ENCODE measurements at places on chromosomes 3 and 15.

DNA sequence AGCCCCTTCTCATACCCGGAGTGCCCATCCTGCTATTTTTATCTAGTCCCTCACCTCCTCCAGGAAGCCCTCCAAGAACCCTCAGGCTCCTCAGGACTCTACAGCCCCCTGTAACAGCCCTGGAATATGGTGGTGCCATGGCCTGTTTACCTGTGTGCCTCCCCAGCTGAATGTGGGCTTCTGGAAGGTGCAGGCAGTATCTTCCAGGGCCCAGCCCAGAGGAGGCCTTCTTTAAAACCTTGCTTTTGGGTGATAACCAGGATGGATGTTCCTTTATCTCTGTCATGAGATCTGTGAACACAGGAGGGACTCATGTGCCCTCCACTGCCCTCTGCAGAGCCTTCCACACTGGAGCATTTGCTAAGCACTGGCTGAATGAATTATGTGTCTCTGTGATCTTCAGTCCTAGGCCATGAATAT lies 36.7 kb upstream of the MRPS22 start:
- DNase-seq: no peak

DNA sequence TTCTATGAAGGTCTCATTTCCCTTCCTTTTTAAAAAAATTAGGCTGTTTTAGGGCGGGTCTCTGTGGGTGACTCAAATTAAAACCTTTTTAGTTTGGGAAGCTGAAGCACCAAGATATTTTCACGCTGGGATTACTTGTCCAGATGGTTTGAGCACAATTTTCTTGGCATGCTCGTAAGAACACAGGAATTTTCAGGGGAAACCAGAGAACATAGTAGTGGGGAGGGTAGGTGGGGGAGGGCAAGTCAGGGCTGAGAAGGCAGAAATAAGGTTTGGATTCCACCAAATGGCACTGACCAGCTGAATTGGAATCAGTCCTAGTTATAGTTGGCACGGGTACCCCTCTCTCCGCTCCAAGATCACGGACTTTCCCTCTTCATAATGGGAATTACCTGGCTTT lies 97.3 kb upstream of the LRIG1 start:
- DNase-seq: peak; percentile 37

- no peak for DNase-seq
Observed at GRCh38 chr15:66560856-66561525, 4.8 kb downstream of the LCTL start.

DNA sequence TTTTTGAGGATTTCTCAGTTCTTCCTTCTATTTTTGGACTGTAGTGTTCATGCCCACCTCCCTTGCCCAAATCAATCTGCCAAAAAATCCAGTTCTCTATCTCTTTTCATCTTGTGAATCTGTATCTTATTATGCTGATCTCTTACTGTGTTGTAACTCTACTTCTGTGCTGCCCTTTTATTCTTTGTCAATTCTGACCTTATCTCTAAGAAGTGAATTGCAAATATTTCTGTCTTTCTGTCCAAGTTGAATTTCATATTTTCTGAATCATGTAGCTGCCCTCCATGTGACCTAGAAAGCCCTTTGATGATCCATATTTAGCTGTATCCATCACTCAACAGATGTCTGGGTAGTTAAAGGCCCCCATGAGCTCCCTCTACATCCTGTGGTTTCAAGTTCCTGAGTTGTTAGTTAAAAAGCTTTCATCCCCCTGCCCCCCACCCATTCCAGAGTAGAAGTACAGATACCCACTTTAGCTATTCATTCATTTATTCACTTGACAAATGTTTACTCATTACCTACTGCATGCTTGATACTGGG lies 33.6 kb upstream of the ETV5 start:
- DNase-seq: no peak

GRCh38 chr3:57085211-57085610 lies 24.7 kb downstream of the SPATA12 start:
- DNase-seq: no peak

GRCh38 chr3:48088056-48088748 lies 72.0 kb upstream of the MAP4 start:
- DNase-seq: no peak

GRCh38 chr3:178439504-178439903 lies 96.7 kb upstream of the KCNMB2 start:
- DNase-seq: peak; percentile 76

- DNase-seq: peak; percentile 71
Observed at GRCh38 chr3:194346621-194347020, 4.5 kb downstream of the CPN2 start.

GRCh38 chr3:25056803-25057351 lies 371.2 kb upstream of the RARB start:
- DNase-seq: no peak

- DNase-seq: no peak
Observed at GRCh38 chr3:150472421-150472820, 64.3 kb downstream of the TSC22D2 start.

GRCh38 chr3:125051205-125051604 lies 4.6 kb downstream of the HEG1 start:
- no peak for DNase-seq

- DNase-seq: no peak
Observed at GRCh38 chr15:101310508-101310907, 15.5 kb upstream of the SNRPA1 start.

GRCh38 chr3:116947148-116947547 lies 237.6 kb downstream of the TUSC7 start:
- DNase-seq: no peak

DNA sequence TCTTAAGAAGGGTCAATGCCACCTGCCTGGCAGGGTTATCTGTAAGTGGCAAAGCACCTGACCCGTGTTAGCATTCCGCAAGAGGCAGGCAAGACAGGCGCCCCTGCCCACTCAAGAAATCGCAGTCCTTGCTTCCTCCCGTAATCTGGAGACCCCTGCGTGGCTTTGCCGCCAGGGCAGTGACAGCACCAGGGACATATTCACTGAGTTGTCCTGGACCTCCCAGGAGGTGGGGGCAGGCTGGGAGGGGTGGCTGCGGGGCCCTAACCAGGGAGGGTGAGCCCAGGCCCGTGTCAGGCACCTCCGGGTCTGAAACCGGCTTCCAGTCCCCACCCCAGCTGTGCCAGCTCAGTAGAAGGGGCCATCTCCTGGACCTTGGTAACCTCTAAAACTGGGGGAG lies 15.8 kb upstream of the SEC13 start:
- DNase-seq: no peak

DNA sequence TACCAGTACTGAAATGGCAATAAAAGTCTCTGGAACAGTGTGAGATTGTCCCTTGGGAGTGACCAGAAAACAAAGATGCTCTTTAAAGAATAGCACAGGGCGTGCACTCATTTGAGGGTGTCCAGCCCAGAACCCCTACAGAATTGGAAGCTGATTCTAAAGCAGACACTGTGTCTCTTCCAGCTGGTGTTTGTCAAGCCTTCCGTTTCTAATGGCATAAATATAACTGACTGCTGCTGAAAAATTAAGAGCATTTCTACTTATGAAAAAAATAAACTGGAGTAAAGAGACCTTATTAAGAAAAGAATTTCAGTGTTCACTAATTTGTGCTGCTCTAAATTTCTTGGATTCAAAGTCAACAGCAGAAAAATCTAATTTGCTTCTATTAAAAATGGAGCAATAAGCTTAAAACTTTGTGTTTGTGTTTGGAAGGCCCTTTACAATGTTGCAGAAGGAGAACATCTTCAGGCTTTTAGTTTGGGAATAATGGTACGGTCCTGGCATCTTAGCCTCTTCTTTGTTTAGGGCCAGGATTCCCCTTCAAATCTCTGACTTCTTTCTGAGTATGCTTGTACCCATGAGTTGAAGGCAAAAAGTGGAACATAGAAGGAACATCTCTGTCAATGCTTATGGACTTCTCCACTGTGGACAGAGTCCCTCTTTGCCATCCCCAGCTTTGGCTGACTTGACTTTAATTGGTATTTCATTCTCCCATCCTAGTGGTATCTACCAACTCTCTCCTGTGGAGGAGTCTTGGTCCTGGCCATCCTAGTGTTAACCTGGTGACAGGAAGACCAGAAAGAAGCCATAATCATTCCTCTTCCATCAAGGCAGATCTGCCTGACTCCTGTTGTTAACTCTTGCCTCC lies 65.9 kb downstream of the THSD4 start:
- no peak for DNase-seq

- DNase-seq: peak; percentile 84
Observed at GRCh38 chr3:194577986-194578905, 55.0 kb downstream of the TMEM44 start.

DNA sequence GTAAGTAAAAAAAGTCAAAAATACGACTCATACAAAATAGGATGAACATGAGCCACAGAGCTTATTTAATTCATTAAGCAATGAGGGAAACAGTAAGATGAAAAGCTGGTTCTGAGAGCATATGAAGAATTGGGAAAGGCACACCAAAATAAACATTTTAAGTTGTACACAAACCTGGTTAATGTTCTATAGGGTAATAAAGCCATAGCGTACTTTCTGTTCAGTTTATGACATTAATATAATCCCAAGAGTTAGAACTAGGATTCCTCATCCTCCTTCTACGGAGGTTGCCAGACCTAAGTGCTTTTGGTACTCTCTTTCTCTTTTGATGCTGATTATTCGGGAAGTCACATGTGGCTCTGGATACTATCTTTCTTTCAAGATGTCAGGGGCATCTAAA lies 41.4 kb downstream of the CLEC3B start:
- DNase-seq: no peak

DNA sequence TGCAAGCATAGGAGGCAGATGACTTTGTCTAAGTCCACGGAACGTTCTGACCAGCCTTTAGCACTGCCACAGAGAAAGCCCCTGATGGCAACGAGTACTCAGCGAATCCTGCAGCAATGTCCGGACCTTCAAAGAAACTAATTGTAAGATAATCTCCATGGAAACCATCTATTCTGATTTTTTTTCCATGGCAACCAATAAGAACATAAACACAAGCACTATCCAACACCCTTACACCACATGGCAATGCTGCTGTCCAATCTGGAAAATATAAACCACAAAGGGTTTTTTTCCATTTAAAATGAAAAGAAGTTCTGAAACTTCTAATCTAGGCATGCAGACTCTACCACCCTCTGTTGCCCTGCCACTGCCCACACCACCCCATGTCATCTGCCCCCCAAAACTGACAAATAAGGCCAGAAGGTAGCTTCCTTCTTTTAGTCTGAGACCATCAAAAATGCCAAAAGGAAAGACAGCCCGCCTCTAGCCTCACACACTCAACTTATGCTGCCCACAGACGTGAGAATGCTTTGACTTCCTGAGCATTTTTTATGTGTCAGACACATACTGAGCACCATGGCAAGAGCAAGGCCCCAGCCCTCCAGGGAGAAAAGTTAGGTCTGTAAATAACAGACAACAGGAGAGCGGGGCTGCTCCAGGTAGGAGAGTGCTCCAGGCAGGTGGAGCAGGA lies 44.5 kb downstream of the POC1A start:
- DNase-seq: no peak

DNA sequence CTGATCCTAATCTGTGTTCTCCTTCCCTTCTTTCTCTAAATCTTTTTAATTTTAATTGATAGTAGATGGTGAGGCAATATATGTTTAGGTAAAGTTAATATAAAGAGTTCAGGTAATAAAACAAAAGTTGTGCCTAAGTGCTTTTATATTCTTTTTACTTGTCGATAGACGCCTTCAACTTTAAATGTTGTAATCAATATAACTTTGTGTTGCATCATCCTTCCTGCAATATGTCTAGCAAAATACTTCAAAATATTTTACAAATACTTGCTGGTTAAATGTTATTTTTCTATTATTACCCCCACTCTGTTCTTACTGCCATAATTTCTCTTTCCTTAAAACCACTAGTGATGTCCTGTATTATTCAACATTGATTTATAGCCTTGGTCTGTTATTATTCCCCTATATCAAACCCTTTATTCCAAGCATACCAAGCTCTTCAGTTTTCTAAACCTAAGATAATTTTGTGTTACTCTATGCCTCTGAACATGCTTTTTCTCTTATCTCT lies 92.4 kb downstream of the NAALADL2 start:
- DNase-seq: no peak

DNA sequence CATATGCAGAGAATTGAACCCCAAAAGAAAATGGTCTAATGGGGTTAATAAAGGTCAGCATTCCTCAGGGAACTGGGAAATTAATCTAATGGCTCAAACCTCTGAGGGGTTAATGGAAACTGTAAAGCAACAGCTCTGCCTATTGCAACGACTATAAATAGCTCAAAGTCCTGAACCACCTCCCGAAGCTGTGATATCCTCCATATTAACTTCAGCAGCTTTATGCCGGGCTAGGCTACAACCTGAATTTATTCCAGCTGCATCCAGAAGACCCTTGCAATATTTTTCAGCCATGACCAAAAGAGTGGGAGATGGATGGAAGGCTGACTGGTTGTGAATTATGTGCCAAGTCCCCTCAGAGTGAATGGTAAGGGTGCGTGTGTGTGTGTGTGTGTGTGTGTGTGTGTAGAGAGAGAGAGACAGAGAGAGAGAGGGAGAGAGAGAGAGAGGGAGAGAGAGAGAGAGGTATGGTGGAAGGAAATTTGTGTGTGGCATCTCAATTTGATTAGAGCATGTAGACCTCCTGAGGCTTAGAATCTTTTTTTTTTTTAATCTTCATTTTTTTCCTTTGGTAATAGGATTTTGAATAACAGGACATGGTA lies 109.9 kb downstream of the PDCD6IP start:
- no peak for DNase-seq

- DNase-seq: peak; percentile 63
Observed at GRCh38 chr15:96047255-96047931, 283.1 kb upstream of the NR2F2 start.

DNA sequence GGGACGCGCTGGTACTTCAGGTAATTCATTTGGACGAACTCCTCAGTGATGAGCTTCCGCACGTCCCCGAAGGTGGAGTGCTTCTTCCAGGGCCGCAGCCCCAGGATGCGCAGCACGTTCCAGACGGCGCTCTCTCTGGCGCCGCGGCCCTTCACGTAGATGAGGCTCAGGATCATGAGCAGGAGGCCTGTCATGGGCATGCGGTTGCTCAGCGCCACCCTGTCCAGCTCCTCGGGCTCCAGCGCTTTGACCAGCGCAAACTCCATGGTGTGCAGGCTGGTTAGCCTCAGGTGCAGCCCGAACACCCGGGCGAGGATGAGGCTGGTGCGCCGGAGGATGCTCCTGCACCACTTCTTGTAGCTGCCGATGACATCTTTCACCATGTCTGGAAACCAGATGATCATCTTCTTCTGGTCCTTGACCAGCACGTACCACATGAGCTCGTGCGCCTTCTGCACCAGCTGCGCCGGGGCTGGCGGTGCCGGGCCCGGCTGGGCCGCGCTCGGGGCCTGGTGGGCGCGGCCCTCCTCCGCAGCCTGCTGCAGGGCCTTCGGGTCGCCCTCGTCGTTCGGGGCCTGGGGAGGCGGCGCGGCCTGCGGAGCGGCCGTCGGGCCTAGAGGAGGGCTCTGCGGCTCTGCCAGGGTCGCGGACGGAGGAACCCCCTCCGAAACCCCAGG lies 501 bp downstream of the NDN start:
- no peak for DNase-seq

GRCh38 chr3:56205406-56205805 lies 262.9 kb downstream of the ERC2 start:
- no peak for DNase-seq
